Amygdala (tissue), 56 donors: ENCODE measurements at places on chromosomes 6 and 20.

DNA sequence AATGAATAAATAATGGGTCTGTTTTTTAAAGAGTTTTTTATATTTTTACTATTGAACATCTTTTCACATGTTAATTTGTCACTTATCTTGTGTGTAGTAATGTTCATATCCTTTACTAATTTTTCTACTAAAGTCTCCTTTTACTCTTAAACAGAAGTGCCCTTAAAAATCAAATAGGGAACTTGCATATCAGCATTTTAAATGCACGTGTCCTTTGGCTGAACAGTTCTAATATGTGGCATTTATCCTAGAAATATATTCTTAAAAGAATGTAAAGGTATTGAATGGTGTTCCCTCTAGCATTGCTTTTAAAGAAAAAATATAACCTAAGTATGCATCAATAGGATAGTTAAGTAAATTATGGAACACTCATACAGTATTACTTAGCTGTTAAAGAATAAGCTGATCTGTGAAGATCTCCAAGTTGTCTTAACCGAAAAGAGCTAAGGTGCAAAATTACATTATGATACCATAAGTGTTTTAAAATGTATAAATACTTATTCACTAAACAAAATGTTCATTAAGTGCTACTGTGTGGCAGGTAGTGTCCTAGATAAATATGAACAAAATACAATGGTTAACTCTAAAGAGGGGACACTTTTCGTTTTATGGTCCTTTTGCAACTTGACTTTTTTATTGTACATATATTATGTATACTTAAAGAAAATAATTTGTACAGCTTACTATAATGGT lies 631 bp upstream of the PGBD1 start:
- DNase-seq: no peak

- DNase-seq: no peak
Measured at GRCh38 chr6:100257793-100258395, 206.8 kb downstream of the SIM1 start.

DNA sequence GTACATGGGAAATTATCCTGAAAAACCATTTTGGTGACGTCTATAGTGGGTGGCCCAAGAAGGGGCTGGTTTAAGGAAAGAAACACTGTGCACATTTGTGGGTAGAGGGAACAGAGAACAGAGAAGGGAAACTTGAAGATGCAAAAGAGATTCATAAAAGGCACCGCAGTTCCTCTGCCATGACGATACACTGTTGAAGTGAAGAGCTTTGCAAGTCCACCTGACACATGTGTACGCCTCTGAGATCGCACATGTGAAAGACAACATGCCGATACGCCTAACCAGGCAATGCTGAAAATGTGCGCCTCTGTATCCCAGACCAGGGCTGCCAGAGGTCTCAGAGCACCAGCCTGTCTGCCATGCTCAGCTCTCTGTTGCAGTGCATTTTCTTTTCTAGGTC lies 180.9 kb downstream of the KIF16B start:
- no peak for DNase-seq

- DNase-seq: no peak
Measured at GRCh38 chr20:40268321-40269075, 420.5 kb downstream of the MAFB start.

- no peak for DNase-seq
Measured at GRCh38 chr6:15949982-15950381, 178.9 kb upstream of the MYLIP start.

DNA sequence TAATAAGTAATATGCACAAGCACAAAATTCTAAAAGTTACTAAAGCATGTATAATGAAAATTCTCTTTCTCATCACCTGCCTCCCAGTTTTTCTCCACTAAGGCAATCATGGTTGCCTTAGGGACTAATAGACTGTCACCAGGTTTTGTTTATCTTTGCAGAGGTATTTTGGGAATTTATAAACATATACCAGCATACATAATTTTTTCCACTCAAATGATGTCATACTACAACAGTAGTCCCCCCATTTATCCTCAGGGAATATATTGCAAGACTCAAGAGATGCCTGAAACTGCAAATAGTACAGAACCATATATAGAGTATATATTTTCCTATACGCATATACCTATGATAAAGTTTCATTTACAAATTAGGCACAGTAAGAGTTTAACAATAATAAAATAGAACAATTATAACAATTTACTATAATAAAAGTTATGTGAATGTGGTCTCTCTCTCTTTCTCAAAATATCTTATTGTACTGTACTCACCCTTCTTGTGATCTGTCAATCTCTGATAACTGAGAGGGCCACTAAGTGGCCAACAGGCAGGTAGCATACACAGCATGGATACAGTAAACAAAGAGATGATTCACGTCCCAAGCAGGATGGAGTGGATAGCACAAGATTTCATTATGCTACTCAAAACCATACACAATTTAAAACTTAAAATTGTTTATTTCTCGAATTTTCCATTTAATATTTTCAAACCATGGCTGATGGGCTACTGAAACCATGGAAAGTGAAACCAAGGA lies 19.7 kb downstream of the RBL1 start:
- no peak for DNase-seq

DNA sequence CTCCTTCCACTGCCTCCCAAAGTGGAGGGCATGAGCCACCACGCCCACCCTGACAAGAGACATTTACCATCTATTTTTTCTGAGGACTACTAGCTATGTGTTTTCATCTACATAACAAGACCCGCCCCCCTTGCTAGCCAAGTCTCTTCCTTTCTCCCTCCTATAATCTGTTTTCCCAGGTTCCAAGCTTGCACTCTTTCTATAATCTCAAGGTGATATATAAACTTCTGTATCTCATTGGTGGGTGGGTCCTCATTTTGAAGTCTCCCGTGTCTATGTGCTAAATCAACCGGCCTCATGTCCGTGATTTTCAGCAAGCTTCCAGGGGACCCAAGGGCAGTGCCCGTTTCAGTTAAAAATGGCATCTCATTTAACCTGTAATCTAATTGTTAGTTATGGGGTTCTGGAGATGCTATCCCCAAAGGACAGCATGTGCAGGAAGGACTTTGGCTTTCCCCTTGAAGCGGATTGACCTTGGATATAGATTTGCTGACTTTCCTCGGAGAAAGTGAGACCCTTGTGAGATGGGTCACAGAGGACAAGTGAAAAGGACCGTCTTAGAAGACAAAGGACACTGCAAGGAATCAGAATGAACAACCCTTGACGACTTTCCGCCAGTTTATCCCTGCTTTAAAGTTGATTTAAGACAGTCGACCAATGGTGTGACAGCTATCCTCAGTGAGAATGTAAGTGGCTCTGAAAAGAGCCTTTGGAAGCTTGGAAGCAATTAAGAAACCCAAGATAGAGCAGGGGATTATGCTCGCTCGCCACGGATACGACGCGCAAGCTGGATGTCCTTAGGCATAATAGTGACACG lies 22.4 kb downstream of the OR2B2 start:
- DNase-seq: no peak

GRCh38 chr20:36541768-36542488 lies 609 bp downstream of the MYL9 start:
- no peak for DNase-seq

- DNase-seq: no peak
Measured at GRCh38 chr6:84774985-84775284, 10.5 kb upstream of the TBX18 start.

- DNase-seq: no peak
Measured at GRCh38 chr6:31737315-31737990, 1.1 kb upstream of the CLIC1 start.

DNA sequence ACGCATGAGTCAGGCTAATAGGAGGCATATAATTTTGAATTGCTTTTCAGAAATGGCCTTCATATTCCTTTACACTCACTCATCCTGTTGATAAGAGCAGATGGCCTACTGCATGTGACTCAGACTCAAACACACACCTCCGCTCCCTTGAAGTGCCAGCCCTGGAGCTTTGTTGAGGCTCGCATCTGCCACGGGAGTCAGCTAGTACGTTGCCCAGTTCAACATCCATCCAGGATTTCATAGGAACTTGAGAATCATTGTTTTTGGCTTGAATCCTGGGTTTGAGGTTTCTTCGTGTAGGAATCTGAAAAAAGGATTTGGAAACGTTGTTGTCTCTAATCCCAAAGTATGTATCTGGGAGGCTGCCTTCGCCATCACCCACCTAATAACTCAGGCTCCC lies 87.4 kb upstream of the JAG1 start:
- DNase-seq: no peak

- no peak for DNase-seq
Measured at GRCh38 chr6:129029778-129030177, 146.8 kb downstream of the LAMA2 start.
